Umbilical cord (tissue), 2 donors: ENCODE measurements at places on chromosomes 1 and 21. TPM values are rescaled to one million over a fixed set of nuclear protein-coding genes. Genes with fewer than 3 reads are reported as not detected.

GRCh38 chr1:93328809-93329760 is 16.6 kb upstream of the DR1 start:
- DNase-seq, result no peak

DNA sequence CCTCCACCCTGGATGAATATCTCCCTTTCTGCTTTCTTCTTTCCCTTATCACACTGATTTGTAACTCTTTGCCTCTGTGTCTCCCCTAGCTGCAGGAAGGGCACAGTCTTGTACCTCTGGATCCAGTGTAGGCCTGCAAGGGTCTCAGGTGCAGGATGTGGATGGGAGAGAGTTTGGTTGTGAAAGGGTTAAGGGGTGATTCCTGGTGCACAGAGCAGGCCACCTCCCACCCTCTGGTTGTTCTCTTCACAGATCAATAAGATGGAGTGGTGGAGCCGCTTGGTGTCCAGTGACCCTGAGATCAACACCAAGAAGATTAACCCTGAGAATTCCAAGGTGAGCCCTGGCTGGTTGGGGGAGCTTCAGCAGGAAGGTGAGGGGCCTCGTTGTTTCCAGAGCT is 15.1 kb downstream of the KDF1 start:
- no peak for DNase-seq

GRCh38 chr1:248814351-248814750 is 11.4 kb downstream of the SH3BP5L start:
- no peak for DNase-seq

DNA sequence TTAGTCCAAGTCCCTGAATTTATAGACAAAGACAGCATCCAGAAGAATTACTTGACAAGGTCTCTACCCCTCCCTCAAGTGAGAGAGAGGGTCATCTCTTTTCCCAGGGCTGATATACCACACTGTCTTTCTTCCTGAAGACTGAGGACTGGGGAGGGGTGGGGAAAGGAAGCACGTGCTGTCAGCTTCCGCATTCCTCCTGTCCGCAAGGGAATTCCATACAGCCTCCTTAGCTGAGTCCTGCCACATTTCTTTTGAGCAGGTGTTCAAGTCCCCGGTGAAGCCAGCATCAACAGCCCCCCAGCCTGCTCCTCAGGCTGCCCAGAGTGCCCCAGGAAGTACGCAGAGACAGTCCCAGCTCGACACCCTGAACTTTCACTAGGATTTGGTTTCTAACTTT is 34.2 kb downstream of the PCAT6 start:
- no peak for DNase-seq

DNA sequence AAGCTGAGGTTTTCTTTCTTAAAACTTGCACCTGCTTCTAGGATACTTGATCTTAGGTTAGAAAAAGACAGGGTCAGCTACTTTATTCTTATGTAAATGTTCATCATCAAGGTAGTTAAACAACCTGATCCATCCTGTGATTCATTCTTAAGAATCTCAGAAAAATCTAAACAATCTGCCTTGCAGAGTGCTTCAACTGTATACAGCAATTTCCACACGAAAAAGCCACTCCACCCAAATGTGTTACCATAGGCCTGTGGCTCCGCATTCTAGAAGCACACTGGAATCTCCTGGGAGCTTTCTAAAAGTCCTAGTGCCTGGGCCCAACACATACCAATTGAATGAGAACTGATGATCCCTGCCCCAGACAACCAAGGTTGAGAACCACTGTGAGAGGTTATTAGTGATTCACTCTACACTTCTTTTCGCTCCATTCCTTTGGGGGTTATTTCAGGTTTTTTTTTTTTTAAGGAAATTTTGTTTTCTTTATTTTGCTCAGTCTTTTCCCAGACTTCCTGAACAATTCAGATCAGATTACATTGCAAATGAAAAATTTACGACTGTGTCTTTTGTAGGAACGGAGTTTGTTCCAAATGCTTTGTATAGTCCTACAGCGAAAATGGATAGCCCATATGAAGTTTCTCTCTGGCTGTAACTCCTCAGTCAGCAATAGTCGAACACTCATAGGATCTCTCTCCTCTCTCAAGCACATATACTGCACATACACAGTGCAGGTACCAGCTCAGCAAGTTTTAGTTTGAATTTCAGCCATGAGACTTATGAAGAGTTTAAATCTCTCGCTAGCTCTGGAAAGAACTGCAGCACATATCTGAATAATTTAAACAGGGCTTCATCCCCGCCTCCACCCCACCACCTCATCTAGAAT is 16.1 kb downstream of the SMYD2 start:
- peak; percentile 81 for DNase-seq

DNA sequence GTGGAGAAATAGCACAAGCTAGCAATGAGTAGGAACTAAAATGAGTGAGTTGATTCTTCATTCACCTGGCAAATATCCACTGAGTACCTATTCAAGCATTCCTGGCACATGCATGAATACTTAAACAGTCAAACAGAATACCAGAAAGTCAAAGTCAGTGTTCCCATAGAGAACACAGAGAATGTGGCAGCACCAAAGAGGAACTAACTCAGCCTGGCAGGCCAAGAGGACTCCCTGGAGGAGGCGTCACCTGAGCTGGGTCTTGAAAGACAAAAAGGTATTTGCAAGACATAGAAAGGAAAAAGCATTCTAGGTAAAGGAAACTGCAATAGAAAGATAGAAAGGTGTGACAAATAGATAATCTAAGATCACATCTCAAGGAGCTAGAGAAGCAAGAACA is 49.7 kb downstream of the DMRTA2 start:
- no peak for DNase-seq

DNA sequence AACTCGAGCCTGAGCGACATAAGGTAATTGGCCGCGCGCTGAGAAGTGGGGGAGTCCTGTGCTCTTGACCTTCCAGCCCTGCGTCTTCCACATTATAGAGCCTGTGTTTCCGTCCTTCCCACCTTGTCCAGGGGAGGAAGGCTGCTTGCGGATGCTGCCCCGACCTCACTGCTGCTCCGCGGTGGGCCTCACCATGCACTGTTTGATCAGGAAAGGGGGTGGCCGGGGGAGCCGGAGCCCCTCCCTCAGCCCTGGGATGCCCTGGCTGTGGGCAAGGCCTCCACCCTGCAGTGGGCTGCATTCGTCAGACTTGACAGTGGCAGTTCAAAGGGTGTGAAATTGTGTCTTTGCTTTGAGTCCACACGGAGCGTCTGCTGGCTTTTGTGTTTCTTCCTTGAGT is 30.1 kb downstream of the PCNT start:
- no peak for DNase-seq

GRCh38 chr1:190277107-190277506 is 200.6 kb downstream of the BRINP3 start:
- no peak for DNase-seq

DNA sequence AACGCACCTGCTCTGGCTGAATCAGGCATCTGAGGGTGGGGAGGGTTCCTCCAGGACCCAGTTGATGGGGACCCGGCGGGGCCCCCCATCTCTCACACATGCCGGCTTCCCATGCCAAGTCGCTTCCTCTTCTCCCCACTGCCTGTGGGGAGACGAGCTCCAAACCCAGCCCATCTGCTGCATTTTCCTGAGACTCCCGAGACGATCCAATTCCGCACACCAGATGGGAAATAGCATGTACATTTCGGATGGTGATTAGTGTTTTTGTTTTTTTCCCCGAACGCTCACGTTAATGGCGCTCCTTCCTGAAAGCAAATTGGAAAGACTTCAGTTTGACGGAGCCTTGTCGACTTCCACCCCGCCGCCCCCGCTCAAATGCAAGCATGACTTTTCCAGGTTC is 13.2 kb upstream of the GRIK3 start:
- DNase-seq, result no peak

GRCh38 chr1:244197851-244198375 is 146.8 kb downstream of the ZBTB18 start:
- peak; percentile 43 for DNase-seq

GRCh38 chr1:231036416-231036815 is 3.6 kb downstream of the FAM89A start:
- DNase-seq, result no peak

- DNase-seq, result no peak
These were observed 444.2 kb upstream of the LRRC7 start for GRCh38 chr1:69123486-69123885.

DNA sequence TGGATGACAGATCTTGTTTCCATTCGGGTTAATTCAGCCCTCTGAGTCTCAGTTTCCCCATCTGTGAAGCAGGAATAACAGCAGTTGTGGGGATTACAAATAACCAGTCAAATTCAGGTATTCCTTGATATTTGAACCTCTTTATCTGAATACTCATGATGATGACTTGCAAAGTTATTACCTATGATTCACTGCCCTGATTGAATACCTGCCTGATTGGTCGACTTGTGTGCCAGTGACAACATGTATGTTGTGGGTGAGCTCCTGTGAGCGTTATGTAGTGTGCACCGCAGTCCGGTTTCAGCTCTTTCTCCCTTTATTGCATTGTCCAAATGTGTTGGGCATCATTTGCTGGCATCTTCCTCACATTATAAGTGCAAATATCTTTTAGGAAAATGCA is 9.5 kb upstream of the TMEM61 start:
- no peak for DNase-seq

DNA sequence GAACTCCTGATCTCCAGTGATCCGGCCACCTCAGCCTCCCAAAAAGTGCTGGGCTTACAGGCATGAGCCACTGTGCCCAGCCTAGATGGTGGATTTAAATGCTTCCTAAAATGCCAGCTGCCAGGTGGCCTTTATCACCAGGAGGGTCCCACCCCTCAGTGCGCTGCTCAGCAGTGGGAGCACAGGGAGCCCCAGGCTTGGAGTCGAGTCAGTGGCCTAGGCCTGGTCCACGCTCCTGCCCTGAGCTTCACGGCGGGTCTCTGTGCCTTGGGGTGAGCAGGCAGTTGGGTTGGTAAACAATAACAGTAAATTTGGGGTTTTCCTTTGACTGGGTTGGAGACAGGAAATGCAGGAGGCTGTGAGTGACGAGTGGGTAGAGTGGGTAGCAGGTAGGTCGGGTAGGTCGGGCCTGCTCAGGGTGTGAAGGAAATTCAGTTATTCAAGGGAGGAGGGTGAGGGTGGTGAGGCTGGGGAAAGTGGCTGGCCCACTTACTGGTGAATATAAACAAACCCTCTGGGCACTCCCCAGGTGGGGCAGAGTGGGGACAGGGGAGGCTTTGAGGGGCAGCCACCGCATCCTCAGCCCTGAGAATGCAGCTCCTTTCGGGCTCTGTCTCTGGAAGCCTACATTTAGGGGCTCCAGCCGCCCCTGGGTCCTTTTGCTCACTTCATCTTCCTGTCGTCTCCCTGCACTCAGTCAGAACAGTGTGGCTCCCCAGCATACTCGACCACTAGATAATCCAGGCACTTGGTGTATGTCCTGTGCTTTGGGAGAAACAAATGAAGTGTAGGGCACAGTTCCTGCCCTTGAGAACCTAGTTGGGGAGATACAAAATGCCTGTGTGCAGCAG is 33.5 kb upstream of the IL19 start:
- no peak for DNase-seq

- peak; percentile 91 for DNase-seq
These were observed 53.8 kb upstream of the BCL10 start for GRCh38 chr1:85330214-85330631.

DNA sequence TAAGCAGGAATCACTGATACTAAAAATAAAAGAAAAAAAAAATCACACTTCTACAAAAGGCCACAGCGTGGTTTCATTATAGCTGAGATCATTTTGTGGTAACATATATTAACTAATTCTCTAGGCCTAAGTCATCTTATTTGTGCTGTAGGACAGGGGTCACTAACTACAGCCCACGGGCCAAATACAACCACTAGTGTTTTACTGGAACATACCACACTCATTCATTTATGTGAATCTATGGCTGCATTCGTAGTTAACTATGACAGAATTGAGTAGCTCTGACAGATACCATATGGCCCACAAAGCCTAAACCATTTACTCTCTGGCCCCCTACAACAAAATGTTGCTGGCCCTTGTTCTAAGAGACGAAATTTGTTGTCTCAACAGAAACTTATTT is 224.4 kb downstream of the VAV3 start:
- no peak for DNase-seq

DNA sequence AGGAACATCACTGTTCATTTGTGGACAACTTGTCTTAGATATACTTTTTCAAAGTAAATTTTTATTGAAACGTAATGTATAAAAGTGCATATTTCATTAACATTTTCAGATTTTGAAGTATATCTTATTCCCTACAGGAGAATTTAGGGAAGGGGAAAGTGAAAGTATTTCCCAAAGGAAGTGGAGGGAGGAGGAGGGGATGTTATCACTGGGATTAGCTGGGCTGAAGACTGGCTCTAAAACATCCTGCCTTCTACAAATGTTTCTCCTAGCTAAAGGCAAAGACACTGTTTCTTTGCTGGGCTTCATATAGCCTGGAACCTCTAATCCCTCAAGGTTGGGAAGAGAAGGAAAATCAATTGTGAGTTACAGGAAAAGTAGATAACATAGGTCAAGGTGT is 7.1 kb upstream of the ZNF697 start:
- peak; percentile 65 for DNase-seq

GRCh38 chr1:225580238-225581099 is 72.5 kb downstream of the ENAH start:
- peak; percentile 46 for DNase-seq

- DNase-seq, result no peak
These were observed 10.7 kb downstream of the PLA2G5 start for GRCh38 chr1:20080441-20081352.

Gene WNT2B
- total RNA-seq, result 4.8 TPM

Gene MPZ
- total RNA-seq, result 0.48 TPM

Gene LY9
- total RNA-seq, result 11.6 TPM

Gene LRRC8C
- total RNA-seq, result 7.7 TPM

Gene RGS18
- 9.9 TPM for total RNA-seq

Gene ALPL
- total RNA-seq, result not detected

Gene HES3
- total RNA-seq, result not detected

Gene OR10J1
- 6.7 TPM for total RNA-seq
